ENCODE measurements at places on chromosomes 2 and 18.

- DNase-seq, result no peak
Observed at GRCh38 chr2:184532551-184532950, 65.8 kb upstream of the ZNF804A start.

DNA sequence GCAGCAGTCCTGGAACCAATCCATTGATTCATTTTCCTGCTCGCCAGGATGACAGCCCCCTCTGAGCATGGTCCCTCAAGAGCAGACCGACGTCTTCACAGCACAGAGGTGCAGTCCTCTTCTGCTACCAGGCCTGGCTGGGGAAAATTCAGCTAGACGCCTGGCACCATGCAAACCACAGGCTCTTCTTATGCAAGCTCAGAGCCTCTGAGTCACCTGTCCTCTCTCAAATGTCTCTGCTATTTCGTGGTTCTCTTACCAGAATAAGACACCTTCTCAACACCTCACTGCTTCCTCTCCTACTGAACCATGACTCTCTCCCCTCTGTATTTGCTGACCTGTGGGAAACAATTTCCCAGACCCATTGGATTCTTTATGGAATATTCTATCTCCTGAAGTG is 79.8 kb upstream of the CYRIA start:
- DNase-seq, result no peak

- DNase-seq, result peak; percentile 23
Observed at GRCh38 chr2:207807516-207807915, 37.8 kb upstream of the FZD5 start.

- no peak for DNase-seq
Observed at GRCh38 chr2:108988796-108989713, at the start of gene EDAR. TSS of gene EDAR (minus strand) at chr2:108989220. CDS start at chr2:108931014, 58,206 bp downstream.

DNA sequence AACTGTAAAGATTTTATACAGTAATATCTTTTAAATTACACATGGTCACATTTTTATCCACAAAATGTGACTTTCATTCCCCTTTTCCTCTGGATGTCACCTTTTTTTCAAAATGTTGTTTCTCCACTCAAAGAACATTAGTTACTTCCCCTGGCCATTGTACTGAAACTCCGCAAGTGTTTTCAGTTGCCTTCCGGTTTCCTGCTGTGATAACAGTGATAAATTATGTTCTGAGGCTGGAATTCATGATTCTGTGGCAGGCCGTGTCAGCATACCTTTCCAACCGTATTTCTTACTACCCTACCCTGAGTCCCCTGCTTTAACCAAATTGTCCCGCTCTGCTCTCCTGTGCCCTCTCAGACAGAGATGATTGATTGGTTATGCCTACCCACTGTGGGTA is 53.5 kb downstream of the MGAT5 start:
- peak; percentile 66 for DNase-seq

GRCh38 chr2:69638630-69639029 is 4.9 kb downstream of the AAK1 start:
- no peak for DNase-seq

DNA sequence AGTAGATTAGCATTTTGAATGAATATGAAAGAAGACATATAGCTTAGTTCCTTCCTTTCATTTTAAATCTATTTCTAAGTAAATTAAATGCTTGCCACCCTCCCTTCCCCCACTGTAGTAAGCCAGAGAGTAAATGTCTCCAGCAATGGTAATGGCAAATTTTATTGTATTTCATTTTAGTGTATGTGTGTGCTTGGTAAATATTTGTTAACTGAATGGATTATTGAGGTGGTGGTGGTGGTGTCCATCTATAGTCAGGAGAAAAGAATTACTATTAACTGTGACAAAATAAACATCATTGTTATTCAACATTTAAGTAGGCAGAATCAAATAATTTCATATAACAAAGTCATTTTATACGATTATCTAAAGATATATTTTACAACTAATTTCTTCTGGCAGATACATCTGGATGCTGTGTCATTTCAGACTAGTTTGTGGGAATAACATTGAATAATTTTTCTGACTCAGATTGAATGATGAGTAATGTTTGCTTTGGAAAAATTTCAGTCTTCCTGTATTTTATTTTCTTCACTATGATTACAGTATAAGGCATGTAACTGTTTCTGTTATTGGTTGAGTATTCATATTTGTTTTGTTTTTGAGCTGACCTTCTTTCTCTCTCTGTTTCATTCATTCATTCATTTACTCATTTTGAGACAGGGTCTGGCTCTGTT is 18.3 kb downstream of the ASXL3 start:
- peak; percentile 19 for DNase-seq

GRCh38 chr2:28206762-28207161 is 185.9 kb upstream of the FOSL2 start:
- no peak for DNase-seq

- peak; percentile 16 for DNase-seq
Observed at GRCh38 chr2:61469424-61470121, 1.3 kb downstream of the USP34 start.

DNA sequence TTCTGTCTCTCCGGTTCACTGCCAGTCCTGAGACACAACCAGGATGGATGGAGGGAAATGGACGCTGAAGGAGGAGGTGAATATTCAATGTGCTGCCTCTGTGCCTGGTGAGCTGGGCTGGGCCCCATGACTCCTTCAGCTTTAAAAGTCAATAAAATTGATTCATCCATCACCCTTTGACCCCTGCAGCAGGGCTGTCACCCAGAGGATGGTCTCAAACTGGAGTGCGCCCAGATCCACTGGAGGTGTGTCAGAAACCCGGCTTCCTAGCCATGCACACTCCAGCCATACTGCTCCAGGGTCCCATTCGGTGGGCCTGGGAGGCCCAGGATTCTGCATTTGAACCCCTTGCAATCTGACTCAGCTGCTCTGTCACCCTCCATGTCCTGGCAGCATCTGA is 94.1 kb upstream of the BOD1L2 start:
- no peak for DNase-seq

DNA sequence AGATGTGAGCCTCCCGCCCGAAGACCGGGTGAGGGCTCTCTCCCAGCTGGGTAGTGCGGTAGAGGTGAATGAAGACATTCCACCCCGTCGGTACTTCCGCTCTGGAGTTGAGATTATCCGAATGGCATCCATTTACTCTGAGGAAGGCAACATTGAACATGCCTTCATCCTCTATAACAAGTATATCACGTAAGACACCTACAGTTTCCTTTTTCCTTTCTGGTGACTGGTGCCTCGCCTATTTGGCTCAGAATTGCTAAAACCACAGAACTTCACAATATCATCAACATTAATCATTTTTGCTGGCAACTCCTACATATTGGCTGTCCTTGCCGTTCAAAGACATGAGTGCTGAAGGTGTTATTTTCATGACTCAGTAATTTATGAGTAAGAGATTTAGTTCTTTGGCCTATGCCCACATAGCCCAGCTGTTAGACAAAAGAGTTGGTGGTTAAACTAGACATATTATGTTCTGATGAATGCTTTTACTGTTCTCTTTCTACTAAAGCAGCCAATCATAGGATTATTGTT is 2.2 kb downstream of the STAMBP start:
- peak; percentile 94 for DNase-seq

DNA sequence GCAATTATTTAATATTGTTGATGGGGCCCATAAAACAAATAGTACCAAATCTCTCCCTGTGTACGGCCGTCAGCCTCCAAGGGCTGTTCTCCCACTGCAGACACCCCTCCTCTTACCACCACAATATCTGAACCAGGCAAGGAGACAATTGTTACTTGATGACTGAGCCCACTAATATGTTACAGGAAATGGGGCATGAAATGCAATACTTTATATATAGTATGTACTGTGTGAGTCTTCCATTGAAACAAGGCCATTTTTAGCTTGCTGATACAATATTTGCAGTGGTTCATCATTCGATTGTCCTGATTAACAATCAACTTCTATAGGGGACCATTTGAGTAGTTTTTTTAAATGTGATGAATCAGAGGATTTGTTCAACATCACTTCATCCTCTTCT is 307.3 kb downstream of the GBX2 start:
- no peak for DNase-seq

GRCh38 chr2:218986148-218986761 is 1.3 kb upstream of the FEV start:
- no peak for DNase-seq

- DNase-seq, result no peak
Observed at GRCh38 chr2:55877087-55877436, 46.5 kb downstream of the EFEMP1 start.

- DNase-seq, result no peak
Observed at GRCh38 chr2:37653093-37653492, 18.3 kb downstream of the CDC42EP3 start.
